ENCODE measurements at places on chromosomes 7 and 10.

- DNase-seq, result no peak
Measured at GRCh38 chr7:49848211-49848841, 74.9 kb downstream of the VWC2 start.

- DNase-seq, result no peak
Measured at GRCh38 chr7:19752020-19752419, 21.4 kb downstream of the TMEM196 start.

DNA sequence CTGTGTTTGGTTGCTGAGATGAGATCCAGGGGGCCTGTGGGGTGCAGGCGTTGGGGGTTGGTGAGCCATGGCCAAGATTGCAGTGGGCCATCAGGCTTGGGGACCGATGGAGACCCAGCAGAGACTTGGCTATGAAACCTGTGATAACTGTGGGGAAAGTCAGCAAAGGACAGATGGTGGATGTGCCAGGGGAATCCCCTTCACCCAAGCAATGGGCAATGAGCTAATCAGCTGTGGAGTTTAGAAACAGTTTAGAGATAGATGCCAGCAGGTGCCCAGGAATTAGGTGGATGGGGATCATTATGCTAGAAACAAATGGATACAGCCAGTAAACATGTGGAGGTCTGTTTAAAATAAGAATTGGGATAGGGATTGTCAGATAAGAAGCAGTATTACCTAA lies 151.4 kb upstream of the FERD3L start:
- DNase-seq, result no peak

DNA sequence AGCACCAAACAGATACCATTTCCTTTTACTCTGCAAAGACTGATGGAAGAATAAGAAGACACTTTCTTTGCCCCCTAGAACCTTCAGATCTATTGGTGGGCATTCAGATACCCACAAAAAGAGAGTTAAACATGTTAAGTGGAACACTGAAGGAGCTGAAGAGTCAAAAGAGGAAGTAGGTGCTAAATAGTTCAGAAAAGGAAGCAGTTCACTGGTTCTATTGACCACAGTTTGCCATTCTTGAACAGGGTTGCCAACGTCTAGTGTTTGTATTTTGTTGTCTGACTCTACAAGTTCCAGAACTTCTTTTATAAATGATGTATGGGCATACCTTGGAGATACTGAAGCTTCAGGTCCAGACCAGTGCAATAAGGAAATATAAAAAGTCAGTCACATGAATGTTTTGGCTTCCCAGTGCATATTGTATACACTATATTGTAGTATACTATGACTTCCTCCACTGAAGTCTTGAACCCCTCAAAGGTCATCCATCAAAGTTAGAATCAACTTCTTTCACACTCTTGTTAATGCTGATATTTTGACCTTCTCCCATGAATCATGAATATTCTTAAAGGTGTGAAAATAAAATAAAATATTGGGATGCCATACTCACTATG lies 47.5 kb upstream of the AGR3 start:
- no peak for DNase-seq

DNA sequence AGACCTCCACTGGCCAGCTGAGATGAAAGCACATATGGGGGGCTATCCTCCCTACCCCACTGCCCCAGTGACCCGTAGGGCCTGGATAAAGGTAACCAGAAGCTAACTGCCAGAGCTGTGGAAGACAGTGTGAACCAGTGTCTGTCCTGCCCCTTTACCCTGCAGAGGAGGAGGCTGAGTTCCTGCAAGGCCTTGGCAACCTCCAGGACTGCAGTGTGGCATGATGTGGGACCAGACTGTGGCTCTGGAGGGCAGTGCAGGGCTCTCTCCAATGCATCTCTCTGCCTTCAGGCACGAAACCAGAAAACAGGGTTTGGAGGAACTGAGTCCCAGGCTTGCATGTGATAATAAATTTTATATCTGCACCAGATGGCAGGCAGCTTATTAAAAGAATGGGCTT lies 93.1 kb downstream of the EPC1 start:
- no peak for DNase-seq

GRCh38 chr7:119197877-119198527 lies 973.5 kb downstream of the ANKRD7 start:
- no peak for DNase-seq

GRCh38 chr10:113121153-113121552 lies 171.1 kb downstream of the TCF7L2 start:
- DNase-seq, result no peak

GRCh38 chr7:40437498-40437897 lies 302.7 kb downstream of the SUGCT start:
- DNase-seq, result peak; percentile 97

- no peak for DNase-seq
Measured at GRCh38 chr10:72461085-72461484, 106.4 kb upstream of the DNAJB12 start.

- DNase-seq, result no peak
Measured at GRCh38 chr7:25805027-25805687, 346.8 kb upstream of the NFE2L3 start.

DNA sequence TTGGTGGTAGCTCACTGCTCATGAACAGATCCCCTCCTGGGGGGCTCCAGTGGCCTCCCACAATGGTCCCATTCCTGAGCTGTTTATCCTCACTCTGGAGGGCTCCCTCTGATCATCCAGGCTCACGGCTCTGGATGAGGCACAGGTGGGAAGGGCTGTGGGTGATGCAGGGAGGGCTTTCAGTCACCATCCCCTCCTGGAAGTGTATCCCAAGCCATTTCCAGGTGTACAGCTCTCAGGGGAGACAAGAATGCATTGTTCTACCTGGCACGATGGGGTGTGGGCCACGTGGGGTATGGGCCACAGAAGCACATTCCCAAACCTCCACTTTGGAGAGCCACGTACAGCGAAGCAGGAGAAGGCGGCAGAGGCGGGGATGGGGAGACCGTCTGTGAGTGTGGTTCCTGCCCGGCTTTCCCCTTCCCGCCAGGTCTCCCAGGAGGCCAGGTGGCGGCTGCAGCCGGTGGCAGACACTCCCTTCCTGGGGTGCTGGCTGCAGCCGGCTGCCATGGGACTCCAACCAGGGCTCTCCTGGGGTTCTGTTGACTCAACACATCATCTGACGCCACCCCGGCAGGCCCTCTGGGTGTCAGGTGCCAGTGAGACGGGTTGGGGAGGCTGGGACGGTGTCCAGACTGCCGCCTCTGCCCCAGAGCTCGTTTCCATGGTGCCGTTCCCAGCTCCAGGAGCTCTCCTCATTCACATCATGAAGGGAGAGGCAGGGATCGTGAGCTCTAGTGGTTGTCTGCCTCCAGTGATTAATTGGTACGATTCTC lies 169.7 kb upstream of the RHEB start:
- DNase-seq, result no peak

- no peak for DNase-seq
Measured at GRCh38 chr7:112735261-112735660, 54.9 kb downstream of the TMEM168 start.
